Skin of body (tissue), 3 donors: ENCODE measurements at places on chromosomes 5 and 9.

DNA sequence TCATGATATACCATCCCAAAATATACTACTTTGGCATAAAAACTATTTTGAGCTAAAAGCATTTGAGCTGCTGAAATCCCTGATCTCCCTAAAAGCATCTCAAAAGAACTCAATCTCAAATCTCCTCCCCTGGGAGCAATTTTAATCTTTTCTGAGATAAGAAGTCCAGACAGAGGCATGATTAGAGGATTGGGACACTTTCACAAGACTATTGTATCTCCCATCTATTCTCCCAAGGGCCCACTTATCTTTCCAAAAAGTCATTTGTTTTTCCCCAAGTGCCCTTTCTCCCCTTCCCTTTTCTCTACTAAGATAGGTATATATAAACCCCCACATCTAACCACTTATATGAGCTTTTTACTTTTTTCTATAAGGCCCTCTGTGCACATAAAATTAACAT, 79.7 kb downstream of the ALDH7A1 start:
- DNase-seq: no peak

GRCh38 chr5:163269624-163270023, 167.8 kb upstream of the CCNG1 start:
- no peak for DNase-seq

DNA sequence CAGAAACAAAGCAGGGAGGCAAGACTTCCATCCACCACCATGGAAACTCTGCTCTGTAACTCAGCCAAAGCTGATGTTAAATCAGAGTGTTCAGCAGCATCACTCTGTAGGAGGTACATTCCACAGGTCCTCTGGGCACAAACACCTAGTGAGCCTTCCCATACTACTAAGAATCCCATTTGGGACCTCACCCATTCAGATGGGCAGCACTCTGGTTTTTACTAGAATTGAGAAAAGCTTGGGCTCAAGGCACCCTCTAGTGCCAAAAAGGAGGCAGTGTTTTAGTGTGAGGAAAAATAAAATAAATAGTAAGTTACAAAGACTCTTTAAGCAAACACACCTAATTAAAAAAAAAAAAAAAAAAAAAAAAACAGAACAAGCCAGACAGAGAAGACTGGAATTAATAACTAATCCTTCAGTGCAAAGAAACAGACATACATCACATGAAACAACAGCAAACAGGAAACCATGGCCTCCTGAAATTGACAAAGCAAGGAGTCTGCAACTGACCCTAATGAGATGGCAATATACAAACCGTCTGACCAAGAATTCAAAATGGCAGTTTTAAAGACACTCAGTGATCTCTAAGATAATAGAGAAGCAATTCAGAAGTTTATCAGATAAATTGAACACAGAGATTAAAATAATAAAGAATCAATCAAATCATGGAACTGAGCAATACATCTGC, 159.5 kb downstream of the GNA14 start:
- no peak for DNase-seq

- peak; percentile 8 for DNase-seq
Observed at GRCh38 chr5:168156170-168156569, 135.3 kb upstream of the WWC1 start.

GRCh38 chr5:176873541-176874172, 25.5 kb downstream of the HK3 start:
- DNase-seq: no peak

- no peak for DNase-seq
Observed at GRCh38 chr9:99030610-99031109, 74.3 kb upstream of the TGFBR1 start.

DNA sequence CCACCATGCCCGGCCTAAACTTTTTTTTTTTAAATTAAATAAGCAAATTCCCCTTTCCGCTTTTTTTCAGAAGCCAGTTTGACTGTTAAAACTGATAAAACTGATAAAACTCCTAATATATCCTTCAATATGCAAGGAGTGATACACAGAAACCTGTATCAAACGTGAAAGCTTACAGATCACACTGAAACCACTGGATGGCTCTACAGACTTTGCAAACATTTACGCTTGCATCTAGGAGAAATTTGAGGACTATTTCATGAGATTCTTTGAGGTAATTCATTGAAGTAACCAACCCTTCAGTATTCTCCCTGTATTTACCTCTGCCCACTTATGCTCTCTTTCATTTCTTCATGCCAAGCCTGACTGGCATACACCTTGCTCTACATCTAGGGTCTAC, 40.6 kb upstream of the CHD1 start:
- DNase-seq: no peak

- DNase-seq: no peak
Observed at GRCh38 chr9:127783111-127784008, 2.5 kb upstream of the CDK9 start.

GRCh38 chr5:157857816-157858526, 974 bp downstream of the CLINT1 start:
- no peak for DNase-seq

DNA sequence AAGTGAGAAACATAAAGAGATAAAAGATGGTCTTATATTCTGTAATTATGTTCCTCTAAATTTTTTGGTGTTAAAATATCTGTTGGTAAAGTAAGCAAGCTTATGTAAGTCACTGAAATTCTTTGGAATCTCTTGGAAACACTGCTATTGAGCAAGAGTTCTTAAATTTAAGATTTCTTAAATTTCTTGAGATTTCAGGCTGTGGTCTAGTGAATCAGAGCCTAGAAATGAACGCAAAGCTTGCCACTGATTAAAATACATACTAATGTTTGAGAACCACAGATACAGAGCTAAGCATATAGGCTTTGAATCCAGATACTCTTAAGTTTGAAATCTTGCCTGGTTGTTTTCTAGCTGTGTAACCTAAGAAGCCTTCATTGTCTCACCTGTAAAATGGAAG, 133.4 kb downstream of the TRPM3 start:
- no peak for DNase-seq

DNA sequence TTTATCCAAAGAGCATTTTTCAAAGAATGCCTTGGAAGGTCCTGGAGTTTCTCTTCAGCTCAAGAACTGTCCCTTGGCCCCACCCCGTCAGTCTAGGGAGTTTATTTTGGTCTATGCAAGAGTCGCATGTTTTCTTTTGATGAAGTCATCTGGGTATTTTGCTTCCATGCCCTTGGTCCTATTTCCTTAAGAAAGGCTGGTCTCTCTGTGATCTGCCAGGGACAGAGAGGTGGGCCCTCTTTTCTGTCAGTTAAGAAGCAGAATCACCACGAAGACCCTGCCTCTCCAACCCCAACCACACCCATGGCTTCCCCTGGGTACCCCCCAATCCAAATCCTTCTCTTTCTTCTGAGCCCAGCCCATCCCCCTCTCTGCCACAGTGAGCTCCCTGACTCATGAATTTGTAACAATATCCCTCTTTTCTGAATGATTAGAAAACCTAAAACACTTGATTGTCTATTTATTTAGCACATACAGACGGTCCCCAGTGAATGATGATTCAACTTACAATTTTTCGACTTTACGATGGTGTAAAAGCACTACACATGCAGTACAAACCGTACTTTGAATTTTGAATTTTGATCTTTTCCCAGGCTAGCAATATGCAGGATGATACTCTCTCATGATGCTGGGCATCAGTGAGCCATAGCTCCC, 163.5 kb upstream of the ADRA1B start:
- DNase-seq: no peak

DNA sequence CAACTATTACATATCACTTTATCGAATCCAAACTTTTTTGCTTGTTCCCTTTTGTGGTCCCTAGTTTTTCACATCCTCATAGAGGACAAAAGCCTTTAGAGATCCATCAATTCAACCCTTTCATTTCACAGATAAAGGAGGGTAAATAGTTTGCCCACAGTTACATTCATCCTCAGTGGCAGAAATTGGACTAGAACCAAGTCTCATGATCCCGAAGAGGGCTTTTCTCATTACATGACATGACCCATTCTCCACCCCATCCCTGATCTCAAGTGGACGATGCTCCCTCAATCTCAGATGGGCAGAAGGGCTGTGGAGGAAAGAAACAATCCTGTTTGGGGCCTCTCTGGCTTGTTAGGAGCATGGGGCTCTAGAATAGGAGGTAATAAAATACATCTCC, 23.1 kb downstream of the TICAM2 start:
- no peak for DNase-seq

DNA sequence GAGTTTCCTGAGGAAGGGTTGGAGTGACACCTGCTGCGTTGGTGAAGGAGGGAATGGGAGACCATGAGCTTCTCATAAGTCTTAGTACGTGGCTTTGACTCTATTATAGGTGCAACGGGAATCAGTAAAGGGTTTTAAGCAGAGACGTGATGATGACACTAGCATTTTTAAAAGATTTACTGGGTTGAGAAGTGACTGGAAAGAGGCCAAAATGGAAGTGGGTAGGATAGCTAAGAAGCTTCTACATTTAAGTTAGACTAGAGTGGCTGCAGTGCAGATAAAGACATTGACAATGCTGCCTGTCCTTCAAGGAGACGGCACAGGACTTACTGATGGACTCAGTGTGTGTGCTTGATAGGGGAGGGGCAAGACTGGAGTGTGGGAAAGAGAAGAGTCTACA, 6.2 kb downstream of the GAPT start:
- DNase-seq: no peak

GRCh38 chr9:89398621-89399020, 80.3 kb downstream of the SECISBP2 start:
- DNase-seq: no peak

GRCh38 chr5:127386557-127386956, 96.0 kb downstream of the MEGF10 start:
- DNase-seq: no peak

DNA sequence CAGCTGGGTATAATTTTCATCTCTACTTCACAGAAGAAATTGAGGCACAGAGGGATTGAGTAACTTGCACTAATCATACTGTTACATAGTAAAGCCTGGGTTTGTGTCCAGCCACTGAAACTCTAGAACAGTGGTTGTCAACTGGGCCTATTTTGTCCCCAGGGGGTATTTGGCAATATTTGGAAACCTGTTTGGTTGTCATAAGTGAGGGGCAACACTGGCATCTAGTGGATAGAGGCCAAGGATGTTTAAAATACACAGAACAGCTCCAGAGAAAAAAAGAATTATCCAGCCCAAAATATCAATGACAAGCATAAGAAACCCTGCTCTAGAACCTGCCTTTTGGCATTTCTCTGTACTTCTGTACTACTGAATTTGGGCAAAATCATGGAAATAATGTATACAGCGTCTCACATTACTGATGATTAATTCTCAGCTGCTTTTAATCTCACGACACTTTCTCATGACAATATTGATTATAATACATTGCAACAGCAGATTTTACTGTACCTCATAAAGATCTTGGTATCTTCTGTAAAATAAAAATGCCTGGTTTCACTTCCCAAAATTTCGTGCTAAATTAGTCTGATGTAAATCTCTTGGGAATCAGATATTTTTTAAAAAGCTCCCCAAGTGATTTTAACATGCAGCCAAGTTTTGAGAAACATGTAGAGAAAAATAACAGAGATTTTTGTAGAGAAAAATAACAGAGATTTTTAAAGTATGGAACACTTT, 112.7 kb downstream of the RORB start:
- no peak for DNase-seq

- DNase-seq: no peak
Observed at GRCh38 chr5:31574772-31575171, 42.7 kb downstream of the C5orf22 start.

DNA sequence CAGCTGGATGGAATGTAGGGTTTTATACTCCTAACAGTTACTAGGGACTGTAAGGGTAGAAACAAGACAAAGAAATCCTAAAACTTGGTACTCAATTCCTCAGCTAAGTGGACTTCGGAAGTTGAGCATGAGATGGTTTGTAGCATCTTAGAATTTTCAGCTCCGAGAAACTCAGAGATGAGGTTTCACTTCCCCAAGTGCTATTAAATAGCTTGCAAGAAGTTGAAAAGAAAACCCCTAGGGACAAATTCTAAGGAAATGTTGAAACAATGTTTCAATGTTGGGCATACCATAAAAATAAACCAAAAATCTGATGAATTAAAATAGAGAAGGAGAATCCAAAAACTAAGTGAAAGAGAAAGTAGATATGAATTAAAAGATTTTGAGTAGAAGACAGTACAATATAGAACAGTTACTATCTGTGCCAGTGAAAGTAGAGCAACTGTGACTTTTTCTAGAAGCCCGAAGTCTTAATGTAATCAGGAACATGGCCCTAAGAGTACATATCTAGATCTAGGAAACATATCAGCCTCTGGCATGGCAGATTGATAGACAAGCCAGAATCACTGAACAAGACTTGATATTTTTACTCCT, 308.6 kb upstream of the RGMB start:
- no peak for DNase-seq

DNA sequence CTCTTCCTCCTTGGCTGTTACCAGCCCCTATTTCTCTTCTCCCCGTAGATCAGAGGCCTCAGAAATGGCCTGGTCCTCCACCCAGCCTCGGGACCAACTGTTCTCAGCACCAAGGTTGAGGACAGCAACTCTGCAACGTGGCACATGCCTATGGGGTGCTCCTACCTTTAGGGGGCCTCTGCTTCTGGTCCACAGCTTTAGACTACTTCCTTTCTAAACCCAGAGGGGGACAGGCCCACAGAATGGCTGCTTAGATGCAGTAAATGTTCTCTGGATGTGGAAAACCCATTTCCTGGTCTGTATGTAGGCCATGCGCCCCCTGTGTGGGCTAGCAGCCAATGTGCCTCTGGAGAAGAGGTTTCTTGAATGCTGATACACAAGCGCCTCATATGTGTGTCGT, 68.4 kb downstream of the NRG2 start:
- no peak for DNase-seq

DNA sequence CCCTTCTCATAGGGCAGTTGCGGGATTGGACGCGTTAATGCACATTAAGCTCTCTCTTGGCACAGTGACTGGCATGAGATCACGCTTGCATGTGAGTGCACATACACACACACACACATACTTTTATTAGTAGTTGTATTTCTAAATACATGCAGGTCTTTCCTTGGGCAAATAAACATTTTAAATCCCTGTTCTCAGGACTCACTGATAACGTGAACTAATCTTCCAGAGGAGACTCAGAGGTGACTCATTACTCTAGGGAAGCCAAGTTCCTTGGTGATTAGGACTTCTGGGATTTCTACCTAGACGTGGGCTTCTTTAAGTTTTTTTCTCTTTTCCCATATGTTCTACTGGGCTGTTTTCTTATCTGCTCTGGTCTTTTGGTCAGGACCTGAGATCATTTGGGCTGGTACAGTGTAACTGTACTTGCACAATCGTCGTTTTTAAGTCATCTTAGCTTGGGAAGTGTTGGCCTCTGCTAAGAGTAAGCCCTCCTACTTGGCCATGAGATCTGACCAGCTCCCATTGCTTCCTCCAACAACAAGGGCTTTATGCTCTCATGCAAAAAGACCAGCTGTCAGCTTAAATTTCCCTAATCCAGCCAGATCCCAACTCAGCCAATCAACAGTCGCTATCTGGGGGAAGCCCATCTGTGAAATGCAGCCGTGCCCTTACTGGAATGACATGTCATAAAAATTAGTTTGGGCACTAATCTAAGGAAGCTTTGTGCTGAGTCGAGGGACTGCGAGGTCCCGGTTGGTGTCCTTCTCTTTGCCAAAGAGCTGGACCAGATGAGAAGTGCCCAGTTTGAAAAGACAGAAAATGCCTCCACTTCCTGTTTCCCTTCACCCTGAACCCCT, 176.4 kb upstream of the ANKRD55 start:
- DNase-seq: peak; percentile 48

- no peak for DNase-seq
Observed at GRCh38 chr9:127445851-127446712, 5.1 kb downstream of the RPL12 start.

GRCh38 chr5:146025114-146025680, 80.2 kb downstream of the PLAC8L1 start:
- DNase-seq: no peak

- DNase-seq: no peak
Observed at GRCh38 chr9:37496020-37496419, 10.3 kb downstream of the POLR1E start.

- DNase-seq: no peak
Observed at GRCh38 chr9:108113596-108113995, 624.0 kb upstream of the KLF4 start.
